Cardiac septum (tissue), 1 donor: ENCODE measurements at places on chromosomes 6 and 20.

DNA sequence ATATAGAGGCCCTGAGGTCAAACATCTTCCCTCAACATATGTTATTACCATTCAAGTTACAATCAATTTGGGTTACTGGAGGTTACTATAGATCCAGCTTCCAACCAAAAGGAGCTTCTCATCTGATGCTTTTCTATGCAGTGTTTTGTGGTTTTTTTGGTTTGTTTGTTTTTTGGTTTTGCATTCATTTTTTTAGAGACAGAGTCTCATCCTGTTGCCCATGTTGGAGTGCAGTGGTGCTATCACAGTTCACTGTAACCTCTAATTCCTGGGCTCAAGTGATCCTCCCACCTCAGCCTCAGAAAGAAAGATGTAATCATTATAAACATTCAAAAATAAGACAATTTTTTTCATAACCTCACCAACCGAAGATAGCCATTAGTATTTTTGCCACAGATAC lies 124.4 kb upstream of the JARID2 start:
- DNase-seq, result no peak

- DNase-seq, result peak; percentile 87
Measured at GRCh38 chr20:38298768-38299288, 5.1 kb upstream of the BPI start.

DNA sequence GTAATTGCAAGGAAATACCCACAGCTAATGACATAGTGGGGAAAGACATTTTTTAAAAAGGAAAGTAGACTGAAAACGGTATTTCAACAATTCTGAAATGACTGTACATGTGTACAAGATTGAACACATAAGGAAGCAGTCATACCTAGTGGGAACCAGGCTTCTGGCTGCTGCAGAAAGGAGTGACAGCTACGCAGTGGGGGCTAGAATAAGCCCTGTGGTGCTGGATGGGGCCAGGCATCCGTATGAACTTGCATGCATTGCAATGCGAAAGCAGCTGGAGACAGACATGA lies 54.9 kb upstream of the GPR31 start:
- DNase-seq, result no peak

DNA sequence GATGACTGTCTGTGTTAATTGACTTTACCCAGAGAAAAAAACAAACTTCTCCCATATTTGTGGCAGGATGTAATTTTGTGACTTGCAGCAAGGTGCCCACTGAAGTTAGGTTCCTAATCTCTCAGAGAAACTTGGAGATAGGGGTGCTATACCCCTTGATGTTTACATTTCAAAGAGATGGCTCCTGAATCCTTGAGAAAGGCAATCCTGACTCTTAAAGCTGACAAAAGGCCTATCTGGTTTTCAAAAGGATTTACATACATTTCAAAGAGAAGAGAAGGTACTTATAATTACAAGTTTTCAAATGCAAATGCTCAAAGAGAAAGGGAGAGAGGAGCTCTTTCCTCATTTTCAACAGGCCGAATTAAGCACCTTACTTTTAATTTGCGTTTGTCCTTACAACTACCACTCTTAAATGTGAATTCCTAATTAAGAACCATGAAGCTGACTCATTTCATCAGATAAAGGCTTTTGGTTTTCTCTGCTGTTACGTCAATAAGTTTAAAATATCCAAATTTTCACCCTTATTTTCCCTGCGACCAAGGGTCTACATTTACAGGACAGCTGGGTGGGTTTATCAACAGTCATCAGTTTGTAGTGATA lies 711.8 kb upstream of the MAP3K7 start:
- no peak for DNase-seq

DNA sequence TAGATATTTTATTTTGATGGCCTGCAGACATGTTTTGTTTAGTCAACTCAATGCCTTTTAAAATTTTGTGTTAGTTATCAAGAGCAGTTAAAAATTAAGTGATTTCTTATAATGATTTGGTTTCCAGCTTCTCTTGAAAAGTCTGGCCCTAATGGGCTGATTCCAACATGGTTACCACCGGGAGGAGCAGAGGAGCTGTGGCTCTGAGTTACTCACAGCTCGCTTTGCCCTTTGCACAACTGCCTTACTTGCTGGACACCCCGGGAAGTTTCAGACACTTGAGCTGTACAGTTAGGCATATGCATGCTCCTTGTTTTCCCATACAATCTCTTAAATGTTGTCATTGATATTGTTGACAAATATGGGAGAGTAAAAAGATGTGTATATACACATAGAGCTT lies 173.1 kb upstream of the MMS22L start:
- DNase-seq, result no peak

DNA sequence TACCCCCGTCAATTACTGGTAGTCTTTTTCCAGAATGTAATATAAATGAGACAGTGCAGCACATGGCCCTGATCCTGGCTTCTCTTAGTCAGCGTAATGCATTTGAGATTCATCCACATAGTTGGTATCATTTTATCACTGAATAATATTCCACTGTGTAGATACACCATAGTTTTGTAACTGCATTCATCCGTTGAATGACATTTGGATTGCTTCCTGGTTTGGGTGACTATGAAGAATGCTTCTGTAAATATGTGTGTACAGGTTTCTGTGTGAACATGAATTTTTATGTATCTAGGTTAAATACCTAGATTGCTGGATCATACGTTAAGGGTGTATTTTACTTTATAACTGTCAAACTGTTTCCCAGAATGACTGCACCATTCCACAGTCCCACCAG lies 62.6 kb upstream of the STMND1 start:
- no peak for DNase-seq

DNA sequence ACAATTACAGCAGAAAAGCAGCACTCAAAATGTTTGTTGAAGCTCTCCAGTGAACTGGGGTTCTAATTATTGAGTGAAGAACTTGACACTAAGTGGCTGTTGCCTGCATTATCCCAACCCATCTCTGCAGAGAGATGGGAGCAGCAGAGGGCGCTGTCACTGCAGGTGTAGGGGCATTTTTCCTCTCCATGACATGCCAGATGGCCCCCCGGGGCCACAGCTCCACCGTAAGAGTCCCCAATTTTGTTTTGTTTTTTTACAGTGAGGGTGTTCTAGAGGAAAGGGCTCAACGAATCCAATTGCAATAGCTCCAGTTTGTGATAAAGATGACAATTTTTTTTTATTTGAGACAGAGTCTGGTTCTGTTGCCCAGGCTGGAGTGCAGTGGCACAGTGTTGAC lies 1.9 kb upstream of the FUCA2 start:
- DNase-seq, result no peak

DNA sequence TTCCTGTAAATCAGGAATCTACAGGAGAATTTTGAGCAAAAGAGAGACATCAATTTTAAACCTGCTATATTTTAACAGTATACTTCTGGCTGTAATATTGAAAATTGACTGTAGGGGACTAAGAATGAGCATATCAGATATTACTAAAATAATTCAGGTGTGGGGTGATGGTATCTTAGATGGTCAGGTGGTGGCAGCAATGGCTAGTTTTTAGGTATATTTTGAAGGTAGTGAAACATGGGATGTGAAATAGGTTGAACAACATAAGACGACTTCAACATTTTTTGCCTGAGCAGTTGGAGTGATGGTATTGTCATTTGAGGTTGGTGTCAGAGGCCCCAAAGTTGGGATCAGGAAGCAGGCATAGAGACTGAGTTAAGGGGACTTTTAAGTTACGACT lies 32.1 kb downstream of the FAM83B start:
- DNase-seq, result no peak

GRCh38 chr6:19771753-19772336 lies 65.3 kb upstream of the ID4 start:
- DNase-seq, result no peak

GRCh38 chr6:2274981-2275891 lies 29.8 kb upstream of the GMDS start:
- no peak for DNase-seq

GRCh38 chr20:39875492-39876110 lies 813.4 kb downstream of the MAFB start:
- DNase-seq, result no peak

- no peak for DNase-seq
Measured at GRCh38 chr6:160412993-160413392, 64.8 kb downstream of the SLC22A3 start.

DNA sequence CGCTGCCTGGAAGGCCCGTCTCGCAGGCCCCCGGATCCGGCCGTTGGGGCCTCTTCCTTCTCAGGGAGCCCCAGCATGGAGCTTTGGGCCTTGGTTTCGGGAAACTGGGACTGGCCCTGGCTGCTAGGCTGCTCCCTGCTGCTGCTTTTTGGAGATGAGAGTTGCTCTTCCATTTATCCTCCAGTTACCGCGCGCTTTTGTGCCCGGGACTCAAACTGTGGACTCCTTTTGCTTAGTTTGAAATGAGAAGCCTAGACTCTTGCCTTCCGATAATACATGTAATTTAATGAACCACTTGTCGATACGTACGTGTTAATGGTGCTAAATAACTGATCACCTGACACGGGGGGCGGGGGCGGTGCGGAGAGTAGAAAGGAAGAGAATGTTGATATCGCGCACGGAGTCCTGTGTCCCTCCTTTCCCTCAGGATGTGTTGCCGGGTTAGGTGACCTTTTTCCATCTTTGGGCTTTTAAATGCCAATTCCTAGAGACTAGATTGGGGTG lies 968 bp downstream of the PHF3 start:
- peak; percentile 74 for DNase-seq

DNA sequence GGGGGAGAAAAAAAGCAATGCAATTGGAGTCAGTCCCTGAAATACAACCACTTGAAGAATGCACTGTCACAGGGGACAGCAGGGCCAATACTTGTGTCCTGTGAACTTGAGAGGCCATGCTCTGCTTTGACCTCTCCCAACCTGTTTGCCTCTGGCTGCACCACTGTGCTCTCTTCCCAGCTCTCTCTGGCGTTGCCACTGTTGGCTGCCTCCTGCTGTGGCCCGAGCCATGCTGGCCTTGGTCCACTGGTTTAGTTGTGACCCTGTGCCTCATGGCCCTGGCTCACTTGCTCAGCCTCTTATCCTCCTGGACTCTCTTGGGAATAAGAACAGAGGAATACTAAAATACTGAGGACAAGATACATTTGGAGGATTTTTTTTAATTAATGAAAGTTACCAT lies 14.5 kb upstream of the FBXO30 start:
- DNase-seq, result no peak

DNA sequence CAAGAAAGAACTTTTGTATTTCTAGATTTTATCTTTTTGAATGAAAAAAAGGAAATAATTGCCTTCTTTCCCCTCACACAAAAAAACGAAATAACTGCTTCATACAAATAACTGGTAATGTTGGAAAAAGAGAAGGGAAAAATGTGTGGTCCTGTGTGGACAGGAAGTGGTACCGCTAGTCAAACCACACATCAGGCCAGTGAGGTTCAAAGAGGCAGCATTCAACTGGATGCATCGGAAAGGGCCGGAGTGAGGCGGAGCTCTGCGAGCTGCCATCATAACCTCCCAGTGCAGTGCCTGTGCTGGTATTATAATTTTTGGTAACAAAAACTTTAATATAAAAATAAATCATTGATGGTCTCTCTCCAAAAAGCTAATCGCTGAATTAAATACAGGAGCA lies 111.2 kb downstream of the IRF4 start:
- no peak for DNase-seq

GRCh38 chr6:53651205-53651763 lies 14.3 kb downstream of the KLHL31 start:
- DNase-seq, result no peak

GRCh38 chr20:42063141-42063540 lies 445.0 kb upstream of the CHD6 start:
- DNase-seq, result peak; percentile 61

- no peak for DNase-seq
Measured at GRCh38 chr6:37717836-37718251, 20.2 kb upstream of the MDGA1 start.

DNA sequence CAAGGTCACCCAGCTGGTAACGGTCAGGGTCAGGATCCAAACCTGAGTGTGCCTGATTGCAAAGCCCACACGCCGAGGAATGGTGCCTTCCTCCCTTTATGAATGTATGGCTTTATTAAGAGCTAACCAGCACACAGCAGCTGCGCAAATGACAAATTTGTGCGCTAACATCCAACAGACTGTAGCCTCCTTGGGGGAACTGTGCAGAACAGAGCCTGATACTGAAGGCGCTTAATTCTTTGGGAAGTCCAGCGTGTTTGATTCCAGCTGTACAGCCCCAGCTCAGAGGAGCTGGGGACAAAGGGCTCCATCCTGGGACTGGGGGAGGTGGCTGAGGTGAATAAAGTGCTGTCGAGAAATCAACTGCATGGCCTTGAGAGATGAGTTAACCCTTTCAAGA lies 75.7 kb upstream of the JARID2 start:
- no peak for DNase-seq

GRCh38 chr20:63831993-63832686 lies 1.1 kb upstream of the ZBTB46 start:
- DNase-seq, result no peak

DNA sequence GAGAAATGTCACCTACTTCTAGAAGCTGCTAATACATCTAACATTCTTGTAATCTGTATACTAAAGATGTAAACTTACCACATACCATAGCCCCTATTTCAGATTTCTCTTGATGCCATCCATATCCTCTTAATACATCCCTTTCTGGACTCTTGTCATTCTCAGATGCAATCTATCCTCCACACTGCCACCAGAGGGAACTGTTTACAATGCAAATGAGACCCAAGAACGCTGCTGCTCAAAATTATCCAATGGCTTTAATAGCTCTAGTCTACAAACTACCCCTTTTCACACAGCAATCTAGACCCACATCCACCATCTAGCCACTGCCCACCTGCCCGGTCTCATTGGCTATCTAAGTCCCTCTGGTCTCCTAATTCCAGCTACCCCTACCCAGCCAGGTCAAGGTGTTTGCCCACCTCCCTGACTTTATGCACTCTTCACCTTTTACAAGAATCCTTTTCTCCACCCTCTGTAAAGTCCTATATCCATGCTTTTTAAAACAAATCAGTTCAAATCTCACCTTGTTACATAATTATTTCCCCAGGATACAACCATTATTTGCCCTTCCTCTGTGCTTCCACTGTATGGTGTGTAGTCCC lies 14.8 kb downstream of the FAXC start:
- no peak for DNase-seq

DNA sequence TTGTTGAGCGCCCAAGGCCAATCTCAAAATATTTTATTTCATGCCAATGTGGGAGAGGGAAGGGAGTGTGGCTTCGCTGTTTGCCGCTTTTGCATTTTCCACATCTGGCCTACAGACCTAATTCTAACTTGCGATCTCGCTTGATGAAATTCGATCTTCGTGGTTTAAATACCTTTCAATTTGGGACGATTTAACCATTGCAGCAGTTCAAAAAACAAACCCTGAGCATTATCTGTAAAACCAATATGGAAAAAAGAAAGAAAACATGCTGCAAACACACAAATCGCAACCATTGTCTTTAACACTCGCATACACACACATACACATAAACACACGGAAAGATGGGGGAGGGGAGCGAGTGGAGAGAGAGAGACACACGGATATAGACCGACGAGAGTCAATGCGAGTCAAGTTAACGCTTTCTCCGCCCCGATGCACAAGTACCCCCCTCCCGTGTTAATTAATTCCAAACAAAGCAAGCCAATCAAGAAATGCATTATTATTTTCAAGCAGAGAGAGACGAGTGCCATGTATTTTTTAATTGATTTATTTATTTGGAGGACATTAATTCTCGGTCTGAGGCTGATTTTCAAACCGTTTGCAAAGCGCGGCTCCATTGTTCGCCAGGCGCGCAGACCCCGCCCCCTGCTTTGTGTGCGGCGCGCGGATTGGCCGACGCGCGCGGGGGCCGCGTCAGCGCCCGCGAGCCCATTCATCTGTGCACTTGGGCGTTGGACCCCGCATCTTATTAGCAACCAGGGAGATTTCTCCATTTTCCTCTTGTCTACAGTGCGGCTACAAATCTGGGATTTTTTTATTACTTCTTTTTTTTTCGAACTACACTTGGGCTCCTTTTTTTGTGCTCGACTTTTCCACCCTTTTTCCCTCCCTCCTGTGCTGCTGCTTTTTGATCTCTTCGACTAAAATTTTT lies at the start of gene MARCKS:
Gene MARCKS, plus strand, starts transcription at position 721 of the 931 bp plus-strand sequence. CDS start 401 bp downstream, outside the sequence.
- DNase-seq, result peak; percentile 89
